Effector CD8-positive, alpha-beta T cell (primary cell): ENCODE measurements at places on chromosomes 12 and 14.

- no peak for DNase-seq
Measured at GRCh38 chr12:87901457-87901856, 127.7 kb downstream of the C12orf50 start.

DNA sequence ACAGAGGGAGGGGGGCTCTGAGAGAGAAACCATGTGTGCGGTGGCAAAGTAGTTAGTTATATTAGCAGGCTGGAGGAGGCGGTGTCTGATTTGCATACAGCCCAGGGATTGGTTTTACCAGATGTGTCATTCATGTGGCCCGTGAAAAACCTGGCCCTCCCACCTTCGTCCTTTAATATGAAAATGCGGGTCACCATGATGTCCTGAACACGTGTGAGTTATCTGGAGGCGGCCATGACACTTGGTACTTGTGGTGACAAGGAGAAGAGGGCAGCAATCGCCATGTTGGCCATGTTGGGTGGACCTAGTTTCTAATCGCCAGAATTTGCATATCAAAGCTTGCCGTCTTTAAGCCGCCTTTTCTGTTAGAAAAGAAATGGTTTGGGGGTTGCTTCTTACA is 108.8 kb downstream of the RAD51B start:
- no peak for DNase-seq

- DNase-seq, result no peak
Measured at GRCh38 chr12:15547691-15548090, 225.4 kb downstream of the PTPRO start.

- DNase-seq, result no peak
Measured at GRCh38 chr14:29584992-29585391, 342.7 kb downstream of the PRKD1 start.

DNA sequence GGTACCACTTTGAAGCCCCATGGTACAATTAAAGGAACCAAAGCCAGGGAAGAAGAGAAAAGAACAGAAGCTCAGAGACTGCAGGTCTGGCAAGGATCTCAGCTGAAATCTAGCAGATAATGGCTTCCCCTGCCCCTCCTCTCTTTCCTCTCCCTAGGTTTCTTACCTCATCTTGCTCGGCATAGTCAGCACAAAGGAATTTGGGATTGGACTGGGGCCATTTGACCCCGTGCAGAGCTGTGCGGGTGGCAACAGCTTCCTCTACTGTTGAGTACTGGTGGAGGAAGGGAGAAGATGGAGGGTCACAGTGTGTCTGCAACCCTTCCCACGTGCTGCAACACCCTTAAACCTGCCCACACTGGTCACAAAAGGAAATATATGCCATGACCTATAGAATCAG is 4.7 kb upstream of the CDH24 start:
- DNase-seq, result no peak

DNA sequence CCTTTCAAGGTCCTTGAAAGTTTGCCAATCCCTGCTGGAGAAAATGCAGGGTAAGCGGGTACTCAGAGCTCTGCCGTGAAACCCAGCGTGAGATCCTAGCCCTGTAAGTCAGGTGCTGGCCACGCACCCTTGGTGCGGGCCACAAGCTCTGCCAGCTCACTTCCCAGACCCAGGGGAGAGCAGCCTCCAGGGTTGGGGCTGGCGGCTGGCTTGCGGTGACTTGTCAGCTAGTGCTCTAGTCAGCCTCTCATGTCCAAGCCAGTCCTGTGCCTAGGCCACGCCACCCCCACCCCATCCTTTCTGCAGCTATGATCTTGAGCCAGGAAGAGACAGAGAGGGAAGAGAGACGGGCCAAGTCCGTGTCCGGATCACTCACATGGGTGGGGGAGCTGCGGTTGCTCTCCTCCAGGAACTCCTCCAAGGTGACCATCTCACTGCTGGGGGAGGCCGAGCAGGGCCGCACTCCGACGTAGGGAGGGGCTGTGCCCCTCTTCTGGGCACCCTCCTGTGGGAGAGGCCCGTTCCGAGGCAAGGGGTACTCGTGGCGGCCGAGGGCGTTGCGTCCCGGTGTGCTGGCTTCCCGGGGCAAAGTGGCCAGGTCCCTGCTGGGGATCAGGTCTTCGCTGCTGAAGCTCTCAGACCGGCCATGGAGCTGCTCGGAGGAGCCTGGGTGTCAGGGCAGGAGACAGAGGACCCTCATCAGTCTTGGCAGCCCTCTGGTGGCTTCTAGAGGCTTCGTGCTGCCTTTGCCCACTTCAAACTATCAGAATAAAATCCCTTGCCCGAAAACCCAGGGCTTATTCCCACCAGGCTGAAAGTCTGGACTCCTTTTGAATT is 33.3 kb upstream of the GPR68 start:
- DNase-seq, result no peak

GRCh38 chr12:132477703-132478432 is 12.1 kb upstream of the FBRSL1 start:
- no peak for DNase-seq

DNA sequence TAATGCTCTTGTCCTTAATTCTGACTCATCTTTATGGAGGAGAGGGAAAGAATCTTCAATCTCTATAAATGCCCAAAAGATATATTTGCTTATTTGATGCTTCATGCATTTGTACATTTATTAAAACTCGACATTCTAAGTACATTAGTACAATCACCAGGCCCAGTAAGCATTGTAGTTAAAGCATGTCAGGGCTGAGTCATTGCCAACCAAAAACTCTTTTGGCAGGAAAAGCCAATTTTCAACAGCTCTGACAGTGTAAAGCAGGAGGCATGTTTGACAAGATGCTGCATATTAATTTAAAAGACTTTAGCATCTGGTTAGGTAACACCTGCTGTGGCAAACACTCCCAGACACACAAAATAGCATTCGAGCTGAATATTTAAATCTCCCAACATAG is 290.9 kb downstream of the PPFIA2 start:
- no peak for DNase-seq

DNA sequence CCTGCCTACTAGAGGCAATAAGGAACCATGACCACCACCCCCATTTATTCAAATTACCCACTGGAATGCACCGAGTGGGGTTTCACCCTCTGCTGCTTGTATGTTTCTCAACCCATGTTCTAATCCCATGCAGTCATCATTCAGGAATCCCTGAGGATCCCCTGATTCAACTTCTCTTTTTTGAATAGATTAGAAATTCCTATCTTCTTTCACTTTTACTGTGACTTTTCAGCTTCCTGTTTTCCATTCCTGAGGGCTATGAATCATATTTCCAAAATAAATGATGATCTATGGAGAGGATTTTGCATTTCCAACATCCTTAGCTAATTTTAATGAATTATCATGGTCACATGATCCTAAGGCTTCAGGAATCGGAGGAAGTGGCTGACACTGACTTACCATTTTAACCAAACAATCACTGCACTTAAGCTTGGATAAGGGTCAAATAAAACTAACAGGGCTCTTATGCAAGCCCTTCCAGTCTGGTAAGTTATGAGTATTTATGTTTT is 19.4 kb upstream of the P2RX4 start:
- no peak for DNase-seq

DNA sequence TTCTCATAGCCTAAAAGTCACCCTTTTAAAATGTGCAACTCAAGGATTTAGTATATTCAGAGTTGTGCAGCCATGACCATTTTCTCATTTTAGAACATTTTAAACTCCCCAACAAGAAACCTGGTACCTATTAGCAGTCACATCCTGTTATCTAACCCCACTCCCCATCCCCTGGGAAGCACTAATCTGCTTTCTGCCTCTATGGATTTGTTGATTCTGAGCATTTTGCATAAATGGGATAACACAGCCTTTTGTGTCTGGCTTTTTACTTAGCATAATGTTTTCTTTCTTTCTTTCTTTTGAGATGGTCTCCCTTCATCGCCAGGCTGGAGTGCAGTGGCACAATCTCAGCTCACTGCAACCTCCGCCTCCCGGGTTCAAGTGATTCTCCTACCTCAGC is 38.6 kb upstream of the YY1 start:
- DNase-seq, result no peak

- no peak for DNase-seq
Measured at GRCh38 chr12:124681779-124682391, 114.5 kb upstream of the NCOR2 start.
